ENCODE measurements at places on chromosomes 2 and 18.

- DNase-seq = no peak
These were observed 31.2 kb downstream of the GPC1 start for GRCh38 chr2:240466579-240467148.

- no peak for DNase-seq
These were observed 68.6 kb downstream of the CIB4 start for GRCh38 chr2:26572591-26572990.

GRCh38 chr2:196399096-196399495 is 227.7 kb upstream of the STK17B start:
- DNase-seq = no peak

DNA sequence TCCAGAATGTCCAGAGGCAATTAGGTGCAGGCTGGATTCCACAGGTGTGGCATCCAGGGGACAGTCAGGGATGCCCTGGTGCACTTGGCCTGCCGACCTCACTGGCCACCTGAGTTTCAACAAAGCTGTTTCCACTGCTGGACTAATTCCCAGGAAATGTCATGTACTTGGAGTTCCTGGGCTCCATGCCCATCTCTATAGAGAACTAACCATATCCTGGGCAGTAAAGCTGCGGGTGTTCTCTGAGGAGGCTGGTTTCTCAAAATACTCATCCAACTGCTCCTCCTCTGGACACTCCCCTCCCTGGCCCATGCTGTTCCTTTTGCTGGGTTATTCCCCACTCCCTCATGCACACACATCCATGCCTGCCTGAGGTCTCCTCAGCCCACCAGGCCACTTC is 161.9 kb upstream of the SKOR2 start:
- DNase-seq = no peak

DNA sequence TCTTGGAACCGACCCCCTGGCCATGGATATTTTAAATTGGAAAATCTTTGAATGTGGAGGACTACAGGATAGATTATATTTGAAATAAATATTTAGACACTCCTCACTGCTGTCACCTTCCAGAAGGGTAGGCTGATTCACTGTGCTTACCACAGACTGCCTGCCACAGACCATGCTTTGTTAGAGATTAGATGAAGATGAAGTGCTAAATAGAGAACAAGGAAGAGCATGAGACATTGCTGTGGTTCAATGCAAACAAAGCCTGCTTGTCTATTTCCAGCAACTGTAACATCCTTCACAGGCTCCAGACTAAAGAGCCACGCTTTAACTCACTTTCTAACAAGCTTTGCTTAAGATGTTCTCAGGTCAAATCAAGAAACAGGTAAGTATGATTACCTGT is 81.0 kb upstream of the TMEM17 start:
- no peak for DNase-seq

DNA sequence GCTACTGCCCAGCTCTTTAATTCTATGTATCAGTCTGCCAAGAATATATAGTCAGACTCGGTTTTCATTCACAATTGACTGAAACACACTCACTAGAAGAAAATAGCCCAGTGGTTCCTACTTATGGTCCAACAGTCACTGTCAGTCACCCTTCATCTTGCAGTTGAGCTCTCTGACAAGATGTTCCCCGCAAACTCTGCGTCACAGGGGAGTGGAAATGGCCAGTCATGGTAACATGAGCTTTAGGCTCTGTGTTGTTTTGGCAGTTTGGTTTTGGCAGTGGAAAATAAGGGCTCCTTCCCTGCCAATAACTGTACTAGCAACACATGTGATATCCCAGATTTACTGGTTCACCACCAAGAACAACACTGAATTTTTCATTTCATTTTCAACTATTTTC is 122.5 kb downstream of the PRPF40A start:
- no peak for DNase-seq

GRCh38 chr18:78607784-78608183 is 371.8 kb upstream of the SALL3 start:
- no peak for DNase-seq

GRCh38 chr2:231927566-231927890 is 1.3 kb upstream of the NPPC start:
- no peak for DNase-seq

DNA sequence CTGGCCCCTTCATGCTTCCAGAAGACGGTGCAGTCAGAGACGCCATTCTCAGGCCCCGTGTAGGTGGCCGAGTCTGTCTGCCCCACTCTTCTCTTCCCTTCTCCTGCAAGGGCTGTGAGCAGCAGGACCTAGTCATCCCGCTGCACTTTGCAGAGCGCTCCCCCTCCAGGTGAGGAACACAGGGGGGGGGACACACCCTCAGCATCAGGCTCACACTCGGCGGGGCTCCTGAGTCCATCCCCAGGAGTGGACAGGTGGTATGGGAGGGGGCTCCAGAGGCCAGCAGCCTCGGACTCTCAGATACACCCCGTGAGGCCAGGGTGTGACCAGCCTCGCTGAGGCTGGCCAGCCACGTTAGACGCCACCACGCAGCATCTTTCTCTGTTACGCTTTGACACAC is 460.5 kb upstream of the MYT1L start:
- no peak for DNase-seq

- no peak for DNase-seq
These were observed 17.3 kb upstream of the GPR75 start for GRCh38 chr2:53877112-53877511.

DNA sequence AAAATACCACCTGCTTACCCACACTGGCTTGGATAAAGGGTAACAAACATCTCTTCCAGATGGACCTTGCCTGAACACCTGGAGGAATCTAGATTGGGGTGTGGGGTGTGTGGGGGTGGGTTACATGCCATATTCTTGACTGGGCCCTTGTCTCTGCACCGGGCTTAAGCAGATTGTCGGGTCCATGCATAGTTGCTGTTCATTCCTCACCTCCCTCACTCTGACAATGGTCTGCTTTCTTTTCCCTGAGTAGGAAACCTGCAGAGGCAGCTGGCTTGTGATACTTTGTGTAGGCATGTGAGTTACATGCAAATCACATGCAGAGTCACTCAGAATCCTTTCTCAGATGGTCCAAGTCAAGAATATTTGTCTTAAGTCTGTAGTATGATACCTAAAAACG is 112.8 kb upstream of the GLS start:
- DNase-seq = no peak

DNA sequence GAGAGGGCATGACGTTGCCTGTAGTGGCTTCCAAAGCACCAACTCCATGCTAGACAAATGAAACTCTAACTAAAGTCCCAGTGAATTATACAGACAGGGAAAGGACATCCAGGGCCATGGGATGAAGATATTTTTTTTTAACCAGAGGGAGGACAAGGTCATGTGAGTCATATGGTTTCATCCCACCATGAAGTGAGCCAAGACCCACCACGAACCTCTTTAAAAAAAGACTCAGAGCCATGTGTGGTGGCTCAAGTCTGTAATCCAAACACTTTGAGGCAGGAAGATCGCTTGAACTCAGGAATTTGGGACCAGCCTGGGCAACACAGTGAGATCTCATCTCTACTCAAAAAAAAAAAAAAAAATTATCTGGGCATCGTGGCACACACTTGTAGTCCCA is 115.2 kb downstream of the LIPG start:
- DNase-seq = no peak

DNA sequence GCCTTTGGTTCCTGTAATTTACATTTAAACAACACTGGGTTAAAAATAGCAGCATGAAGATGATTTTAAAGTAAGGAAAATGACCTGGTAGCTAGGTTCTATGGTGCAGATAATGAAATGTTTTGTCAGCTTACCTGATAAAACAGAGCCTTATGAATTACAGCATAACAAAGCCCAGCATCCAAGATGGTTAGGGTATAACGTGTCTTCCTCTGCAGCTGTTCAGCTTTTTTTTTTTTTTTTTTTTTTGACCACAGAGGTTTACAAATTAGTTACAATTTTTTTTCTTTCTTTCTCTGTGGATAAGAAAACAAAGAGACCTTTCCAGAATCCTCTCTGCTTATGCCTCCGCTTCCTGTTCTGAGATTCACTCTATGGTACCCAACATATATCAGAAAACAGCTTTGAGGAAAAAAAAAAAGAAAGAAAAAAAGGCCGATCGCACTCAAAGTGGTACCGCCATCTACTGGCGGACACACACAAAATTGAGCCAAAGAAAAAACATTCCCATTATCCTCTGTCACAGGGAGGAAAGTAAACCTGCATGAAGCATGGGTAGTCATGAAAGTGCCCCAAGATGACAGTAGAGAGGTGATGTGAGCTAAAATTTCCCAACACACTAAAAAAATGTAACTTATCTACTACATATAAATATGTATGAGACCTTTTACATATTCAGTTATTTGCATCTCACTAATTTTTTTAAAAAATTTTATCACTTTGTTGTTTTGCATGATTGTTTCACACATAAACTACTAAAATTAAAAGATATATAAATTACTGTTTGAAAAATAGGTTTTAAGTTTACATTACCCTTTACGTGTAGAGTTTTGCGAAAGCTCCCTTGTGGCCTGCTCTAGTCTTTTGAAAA is at the start of gene SCN3A:
SCN3A (minus strand) TSS at position 362 of the 871 bp plus-strand sequence. CDS start 27,656 bp downstream, outside the sequence.
- DNase-seq = peak; percentile 36

- no peak for DNase-seq
These were observed 196.8 kb downstream of the GLI2 start for GRCh38 chr2:120932472-120932871.

GRCh38 chr2:12326449-12327190 is 390.1 kb upstream of the TRIB2 start:
- DNase-seq = no peak

DNA sequence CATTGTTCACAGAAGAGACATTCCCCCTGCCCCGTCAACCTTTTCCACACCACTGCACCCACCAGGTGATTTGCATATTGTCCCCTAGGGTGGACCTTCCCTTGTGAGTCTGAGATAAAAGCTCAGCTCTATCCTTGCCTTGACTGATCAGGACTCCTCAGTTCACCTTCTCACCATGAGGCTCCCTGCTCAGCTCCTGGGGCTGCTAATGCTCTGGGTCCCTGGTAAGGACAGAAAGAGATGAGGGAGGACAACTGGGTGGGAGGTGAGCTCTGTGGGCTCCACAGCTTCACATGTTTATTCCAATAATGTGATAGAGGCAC is 1160.1 kb downstream of the RPIA start:
- no peak for DNase-seq

GRCh38 chr2:151289972-151290866 is 751 bp upstream of the NMI start:
- DNase-seq = peak; percentile 80

GRCh38 chr18:57890266-57890665 is 87.2 kb upstream of the ATP8B1 start:
- DNase-seq = no peak

DNA sequence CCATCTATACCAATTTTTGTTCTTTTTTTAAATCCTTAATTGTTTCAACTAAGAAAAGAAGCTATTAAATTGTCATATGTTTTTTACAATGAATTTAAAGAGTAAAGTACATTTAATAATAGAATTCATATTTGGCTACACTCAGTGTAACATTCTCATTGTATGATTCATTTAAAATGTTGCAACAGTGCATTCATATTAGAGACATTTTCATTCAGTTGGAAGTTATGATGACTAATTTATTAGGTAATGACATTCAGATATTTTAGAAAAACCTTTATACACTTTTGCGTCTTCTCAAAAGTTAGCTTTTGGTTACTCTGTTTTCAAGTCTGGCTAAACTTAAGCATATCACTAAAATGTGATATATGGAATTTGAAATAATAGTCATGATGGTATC is 887.5 kb upstream of the NRXN1 start:
- DNase-seq = no peak

DNA sequence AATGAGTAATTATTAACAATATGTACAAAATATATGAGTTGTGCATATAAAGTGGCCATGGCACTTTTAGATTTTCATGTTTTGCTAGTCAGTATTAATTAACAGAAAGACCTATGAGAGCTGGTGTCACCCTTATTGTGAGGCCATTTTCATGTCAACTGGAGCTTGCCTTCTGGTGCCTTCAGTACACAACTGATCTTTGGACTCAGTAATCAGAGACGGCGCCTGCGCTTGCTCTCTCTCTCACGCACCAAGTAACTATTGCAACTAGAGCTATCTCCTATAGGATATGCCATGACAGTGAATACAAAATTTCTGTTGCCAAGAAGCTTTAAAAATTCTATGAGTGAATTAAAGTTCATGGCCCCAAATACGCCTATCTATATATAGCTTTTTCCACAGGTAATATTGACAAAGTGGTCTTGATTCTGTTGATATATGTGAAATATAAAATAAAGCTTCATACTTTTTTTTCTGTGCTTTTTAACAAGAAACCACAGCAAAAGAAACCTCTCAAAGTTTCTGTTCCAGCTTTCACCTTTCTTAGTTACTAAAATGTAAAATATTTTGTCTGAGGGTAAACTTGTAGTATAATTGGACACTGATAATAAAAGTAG is 2.9 kb downstream of the SERTAD2 start:
- no peak for DNase-seq

DNA sequence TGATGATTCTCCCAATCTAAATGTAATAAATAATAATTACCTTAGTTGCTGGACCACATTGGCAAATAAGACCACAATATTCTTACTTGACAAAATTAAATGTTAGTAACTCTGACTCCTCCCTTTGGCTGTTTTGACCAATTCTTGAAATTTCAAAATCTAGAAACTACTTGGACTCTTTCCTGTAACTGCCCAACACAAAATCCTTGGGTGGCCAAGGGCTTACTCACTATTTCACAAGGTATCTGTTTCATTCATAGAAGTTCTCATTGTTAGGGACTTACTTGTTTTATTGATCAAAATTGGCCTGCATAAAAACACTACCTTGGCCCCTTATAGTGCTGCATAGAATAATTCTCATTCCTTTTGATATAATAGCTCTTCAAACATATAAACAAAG is 19.4 kb downstream of the CDH20 start:
- no peak for DNase-seq
